ENCODE measurements at places on chromosomes 13 and 19.

DNA sequence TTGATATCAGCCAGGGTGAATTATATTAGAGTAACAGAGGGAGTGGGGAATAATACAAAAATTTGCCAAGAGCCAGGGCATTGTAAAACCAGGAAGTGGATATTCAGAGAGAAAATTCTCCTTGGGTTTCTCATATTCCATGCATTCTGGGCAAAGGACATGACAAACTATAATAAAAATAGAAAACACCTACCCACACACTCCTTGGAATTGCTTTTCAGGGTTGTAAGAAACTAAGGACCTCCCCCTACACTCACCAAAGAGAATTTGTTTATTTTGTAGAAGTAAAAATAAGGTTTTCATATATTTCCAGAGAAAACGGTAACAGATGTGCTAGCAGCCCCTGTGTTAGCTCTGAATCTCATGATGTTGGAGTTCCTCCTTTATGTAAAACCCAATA, 649.6 kb downstream of the SLITRK1 start:
- DNase-seq: no peak

- DNase-seq: no peak
These were observed 330.2 kb downstream of the KLF12 start for GRCh38 chr13:73803997-73804396.

- DNase-seq: no peak
These were observed 35.9 kb upstream of the ZSCAN5A start for GRCh38 chr19:56350416-56351045.

GRCh38 chr19:2949939-2950285, 5.1 kb upstream of the ZNF77 start:
- DNase-seq: no peak

- DNase-seq: no peak
These were observed 3.6 kb upstream of the PLK5 start for GRCh38 chr19:1520203-1520780.
